ENCODE measurements at places on chromosomes 5 and 9.

GRCh38 chr9:15999422-16000339, 446.8 kb downstream of the CCDC171 start:
- DNase-seq: no peak

DNA sequence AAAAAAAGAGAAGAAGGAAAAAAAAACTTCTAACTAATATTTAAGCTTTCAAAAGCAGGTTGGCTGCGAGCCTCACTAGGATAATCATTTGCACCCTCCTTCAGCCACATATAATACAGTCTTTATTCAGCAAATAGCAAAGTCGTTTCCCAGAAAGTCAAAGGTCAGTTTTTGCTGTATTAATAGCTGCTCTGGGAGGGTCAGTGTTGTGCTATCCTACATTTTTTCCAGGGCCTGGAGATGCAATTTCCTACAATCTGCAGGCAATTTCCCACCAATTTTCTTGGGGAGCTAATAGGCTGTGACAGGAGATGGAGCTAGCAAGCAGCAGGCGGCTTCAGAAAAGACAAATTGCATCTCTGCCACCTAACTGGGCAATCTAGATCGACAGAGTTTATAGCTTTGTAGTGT, 136.8 kb downstream of the TLE1 start:
- no peak for DNase-seq

- DNase-seq: no peak
Observed at GRCh38 chr5:96808541-96808828, 740 bp upstream of the ERAP1 start.

DNA sequence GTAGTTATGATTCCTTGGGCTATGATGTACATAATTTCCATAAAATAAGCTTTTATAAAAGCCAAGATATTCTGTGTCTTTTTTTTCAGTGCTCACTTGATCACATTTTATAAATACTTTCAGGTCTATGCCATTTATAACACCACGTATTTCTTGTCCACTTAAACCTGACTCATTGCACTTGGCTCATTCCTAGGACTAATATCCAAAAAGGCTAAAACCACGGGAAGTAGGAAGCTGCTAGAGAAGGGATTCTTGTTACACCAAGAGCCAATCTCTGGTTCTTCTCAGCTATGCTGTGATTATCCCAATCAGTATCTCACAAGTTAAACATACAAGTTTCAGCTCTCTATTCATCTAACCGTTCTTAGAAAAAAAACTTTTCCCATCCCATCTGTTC, 80.4 kb upstream of the CDH6 start:
- no peak for DNase-seq

- DNase-seq: no peak
Observed at GRCh38 chr9:79542735-79543620, 28.8 kb upstream of the TLE4 start.

- DNase-seq: no peak
Observed at GRCh38 chr9:137438591-137439157, 2.5 kb downstream of the ENTPD8 start.

GRCh38 chr9:112186695-112187094, 11.6 kb upstream of the SUSD1 start:
- no peak for DNase-seq

GRCh38 chr5:50808406-50808805, 142.0 kb downstream of the PARP8 start:
- no peak for DNase-seq

GRCh38 chr5:95917207-95917606, 44.4 kb downstream of the ELL2 start:
- no peak for DNase-seq

DNA sequence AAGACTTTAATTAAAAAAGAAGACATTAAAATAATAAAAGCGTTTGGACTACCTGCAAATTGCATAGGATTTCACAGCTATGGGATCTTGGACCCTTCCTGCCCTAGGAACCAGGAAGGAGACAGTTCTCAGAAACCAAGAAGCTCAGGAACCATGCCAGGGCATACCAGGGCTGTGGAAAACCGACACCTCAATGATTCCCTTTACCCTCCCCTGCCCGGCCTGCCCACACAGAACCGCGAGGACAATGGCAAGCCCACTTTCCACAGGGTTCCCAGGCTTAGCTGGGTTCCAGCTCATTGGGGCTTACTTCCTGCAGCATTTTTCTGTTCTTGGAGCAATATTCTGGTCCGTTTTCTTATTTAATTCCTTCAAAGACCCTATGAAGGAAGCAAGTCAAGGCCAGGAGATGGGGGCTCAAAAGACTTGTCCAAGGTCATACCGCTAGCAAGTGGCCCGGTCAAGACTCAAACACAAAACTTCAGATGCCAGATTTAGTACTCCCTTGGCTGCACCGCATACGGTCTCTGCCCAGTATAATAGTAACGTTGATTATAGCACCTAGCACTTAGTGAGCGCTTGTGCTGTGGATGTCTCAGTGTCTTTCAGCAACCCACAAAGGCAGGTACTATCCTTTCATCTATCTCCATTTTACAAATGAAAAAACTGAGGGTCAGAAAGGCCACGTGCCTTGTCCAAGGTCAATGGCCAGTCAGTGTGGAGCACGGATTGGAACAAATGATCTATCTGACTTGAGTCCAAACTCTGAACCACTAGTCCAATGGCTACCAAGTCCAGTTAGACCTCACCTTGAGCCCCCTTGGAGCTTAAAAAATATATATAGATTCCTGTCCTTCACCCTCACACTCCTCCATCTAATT, 6.8 kb downstream of the FAT2 start:
- DNase-seq: no peak

DNA sequence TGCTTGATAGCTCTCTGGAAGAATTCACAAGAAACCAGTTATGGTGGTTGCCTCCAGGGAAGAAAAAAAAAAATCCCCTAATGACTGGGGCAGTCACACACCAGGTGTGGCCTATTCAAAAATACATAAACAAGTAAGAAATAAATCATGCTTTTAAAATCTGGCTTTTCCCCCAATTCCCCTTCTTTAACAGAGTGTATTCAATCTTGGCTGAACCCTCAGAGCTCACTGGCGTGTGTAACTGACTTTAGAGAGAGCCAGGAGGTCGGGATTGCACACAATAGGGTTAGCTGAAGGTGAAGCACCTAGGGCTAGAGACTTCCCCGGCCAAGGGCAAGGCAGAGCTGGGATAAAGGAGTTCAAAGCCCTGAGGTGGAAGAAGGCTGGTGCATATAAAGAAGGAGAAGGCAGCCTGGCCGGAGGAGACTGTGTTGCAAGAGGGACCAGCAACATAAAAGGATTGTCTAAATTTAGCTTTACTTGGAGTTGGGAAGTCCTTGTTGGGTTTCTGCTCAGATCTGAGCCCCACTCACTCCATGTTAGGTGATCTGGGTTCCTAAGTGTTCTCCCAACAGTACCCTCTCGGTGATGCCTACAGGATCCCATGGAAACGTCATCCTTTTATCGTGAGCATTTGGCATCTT, 19.7 kb downstream of the FNBP1 start:
- no peak for DNase-seq

- DNase-seq: peak; percentile 75
Observed at GRCh38 chr9:79257790-79258351, 313.9 kb upstream of the TLE4 start.

- DNase-seq: no peak
Observed at GRCh38 chr5:110812639-110813038, 73.8 kb downstream of the SLC25A46 start.

GRCh38 chr9:90458485-90458884, 184.1 kb downstream of the DIRAS2 start:
- no peak for DNase-seq

- no peak for DNase-seq
Observed at GRCh38 chr5:140549237-140550144, 2.0 kb downstream of the EIF4EBP3 start.

DNA sequence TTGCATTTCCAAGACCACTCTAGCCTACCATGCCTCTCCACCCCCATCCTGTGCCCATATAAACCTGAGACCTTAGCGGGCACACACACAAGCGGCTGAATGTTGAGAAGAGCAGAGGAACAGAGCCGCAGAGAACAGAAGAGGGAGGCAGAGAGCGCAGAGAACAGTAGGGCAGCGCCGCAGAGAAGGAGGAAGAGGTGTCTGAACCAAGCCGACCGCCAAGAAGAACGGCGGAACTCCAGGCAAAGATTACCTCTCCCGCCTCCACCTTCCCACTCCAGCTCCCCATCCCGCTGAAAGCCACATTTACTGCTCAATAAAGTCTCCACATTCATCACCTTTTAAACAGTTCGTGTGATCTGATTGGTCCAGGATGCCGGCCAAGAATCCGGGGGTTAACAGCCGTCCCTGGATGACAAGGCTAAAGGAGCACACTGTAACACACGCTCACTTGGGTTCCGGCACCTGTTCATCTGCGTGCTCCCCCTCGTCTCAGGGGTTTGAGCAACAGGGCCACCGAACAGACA, 33.2 kb downstream of the GRIN3A start:
- DNase-seq: peak; percentile 40

- DNase-seq: no peak
Observed at GRCh38 chr9:109775516-109775915, 4.5 kb upstream of the PALM2AKAP2 start.

DNA sequence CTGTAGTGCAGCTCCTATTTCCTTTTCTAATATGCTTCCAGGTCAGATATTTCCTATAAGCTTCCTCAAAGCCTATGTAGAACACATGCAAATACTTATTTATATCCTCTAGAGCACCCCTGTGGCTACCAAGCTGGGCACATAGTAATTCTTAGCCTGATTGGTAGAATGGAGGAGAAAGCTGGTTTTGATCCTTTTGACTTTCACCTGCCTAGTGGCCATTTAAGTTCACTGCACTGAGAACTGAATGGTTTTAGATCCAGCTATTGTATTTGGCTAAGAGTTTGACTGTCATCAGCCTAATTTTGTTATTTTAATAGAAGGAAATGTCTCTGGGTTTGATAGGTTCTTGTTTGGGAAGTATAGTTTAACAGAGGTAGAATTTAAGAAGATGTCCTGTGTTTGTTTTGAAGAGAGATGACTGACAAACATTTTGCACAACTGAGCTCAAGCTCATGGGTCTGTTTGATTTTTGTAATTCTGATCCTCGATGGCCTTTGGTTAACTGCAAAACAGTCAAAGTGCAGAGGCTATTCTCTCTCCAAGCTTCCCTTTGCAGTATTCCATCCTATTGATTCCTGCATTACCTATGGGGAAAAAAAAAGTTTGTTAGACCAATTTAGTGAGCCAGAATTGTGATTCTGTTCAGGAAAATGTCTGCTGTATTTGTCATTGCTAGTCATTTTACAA, 85.4 kb downstream of the KCNN2 start:
- DNase-seq: peak; percentile 16

DNA sequence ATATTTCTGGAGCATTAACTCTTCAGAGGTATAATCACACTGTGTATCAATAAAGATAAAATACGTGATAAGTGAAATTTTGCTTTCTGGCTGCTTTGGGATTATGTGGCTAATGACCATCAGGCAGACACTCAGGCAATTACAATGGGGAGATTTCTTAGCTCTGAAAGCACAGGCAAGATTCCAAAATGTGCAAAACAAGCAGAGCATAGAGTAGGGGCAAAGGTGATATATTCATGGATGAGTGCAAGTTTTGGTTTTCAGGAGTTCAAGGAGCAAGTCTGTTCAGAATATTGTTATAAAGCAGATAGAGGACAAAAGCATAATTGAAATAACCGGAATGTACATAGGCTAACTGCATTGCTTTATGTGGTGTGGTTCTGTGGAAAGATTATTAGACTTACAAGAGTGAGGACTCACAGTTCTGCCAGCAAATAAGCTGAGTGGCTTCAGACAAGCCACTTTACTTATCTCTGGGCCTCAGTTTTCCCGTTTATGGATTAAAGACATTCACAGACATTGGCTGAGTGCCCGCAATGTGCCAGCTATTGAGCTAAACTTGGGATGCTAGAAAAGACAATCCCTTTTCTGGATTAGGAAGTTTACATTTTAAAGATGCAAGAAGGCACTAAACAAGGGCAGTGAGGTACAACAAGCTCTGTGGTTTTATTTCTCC, 945.6 kb upstream of the ARRDC3 start:
- DNase-seq: no peak

GRCh38 chr9:93587651-93588347, 11.4 kb downstream of the PHF2 start:
- no peak for DNase-seq

- no peak for DNase-seq
Observed at GRCh38 chr5:150412319-150413175, at the start of gene CD74. TSS of gene CD74 (minus strand) at chr5:150412910. CDS start at chr5:150412749, 161 bp downstream.

Measured in HEK293T (cell line).